ENCODE measurements at places on chromosomes 4 and X. TPM values are rescaled to one million over a fixed set of nuclear protein-coding genes. Genes with fewer than 3 reads are reported as not detected.

Gene TMPRSS11D
- total RNA-seq = not detected

Gene PASD1
- total RNA-seq = not detected

Gene ODAPH
- not detected for total RNA-seq

Gene RBM46
- 0.33 TPM for total RNA-seq

Gene HGFAC
- total RNA-seq = 0.33 TPM

Gene SPATA4
- not detected for total RNA-seq

Gene DDX60
- 4.1 TPM for total RNA-seq

Gene ZNF827
- total RNA-seq = 29.4 TPM

Gene CTAG2
- not detected for total RNA-seq

Gene ATP2B3
- total RNA-seq = 0.35 TPM

Gene ENOX2
- 16.8 TPM for total RNA-seq

Gene PABPC1L2B
- 1.8 TPM for total RNA-seq

Gene SSX3
- not detected for total RNA-seq

Gene MAGEA4
- total RNA-seq = 0.68 TPM

Gene GRID2
- total RNA-seq = 19.4 TPM

Gene NUP54
- 128 TPM for total RNA-seq

Gene ZNF157
- total RNA-seq = 0.81 TPM

Gene ASMTL
- total RNA-seq = 64.2 TPM

Gene LEF1
- 2.5 TPM for total RNA-seq

Gene SHROOM2
- 15.3 TPM for total RNA-seq

Gene SLC7A11
- total RNA-seq = 19.8 TPM

Gene NRK
- 1.4 TPM for total RNA-seq

Gene GAGE13
- not detected for total RNA-seq

Gene NR3C2
- 0.86 TPM for total RNA-seq

Gene PDZD4
- total RNA-seq = 110 TPM

Gene GAGE1
- total RNA-seq = not detected

Gene CCKAR
- total RNA-seq = not detected

Gene SSR4
- total RNA-seq = 193 TPM

Gene ERCC6L
- total RNA-seq = 18.1 TPM

Gene CXCL1
- total RNA-seq = 0.20 TPM

Gene NPNT
- total RNA-seq = 0.37 TPM

Gene VGLL1
- not detected for total RNA-seq

Gene GATA1
- total RNA-seq = not detected

Gene GLRA2
- total RNA-seq = not detected

Gene GABRG1
- total RNA-seq = 0.11 TPM

Gene PPP1R2C
- not detected for total RNA-seq

Gene HSFX3
- total RNA-seq = not detected

Gene NAA10
- total RNA-seq = 103 TPM

Gene ARSJ
- 1.1 TPM for total RNA-seq
